Kidney (tissue), 22 donors: ENCODE measurements at places on chromosomes 6 and 20.
A peak's percentile ranks its signal among the peaks of the same experiment; 100 is the strongest.

GRCh38 chr6:113854531-113855499, 2.3 kb upstream of the MARCKS start:
- no peaks in the 10 kb centered on the region for H3K27me3 ChIP-seq
- DNase-seq, result peak; percentile 92
- peak overlapping the region; percentile 90 for H3K4me3 ChIP-seq
- H3K36me3 ChIP-seq, result no peaks in the 10 kb centered on the region

DNA sequence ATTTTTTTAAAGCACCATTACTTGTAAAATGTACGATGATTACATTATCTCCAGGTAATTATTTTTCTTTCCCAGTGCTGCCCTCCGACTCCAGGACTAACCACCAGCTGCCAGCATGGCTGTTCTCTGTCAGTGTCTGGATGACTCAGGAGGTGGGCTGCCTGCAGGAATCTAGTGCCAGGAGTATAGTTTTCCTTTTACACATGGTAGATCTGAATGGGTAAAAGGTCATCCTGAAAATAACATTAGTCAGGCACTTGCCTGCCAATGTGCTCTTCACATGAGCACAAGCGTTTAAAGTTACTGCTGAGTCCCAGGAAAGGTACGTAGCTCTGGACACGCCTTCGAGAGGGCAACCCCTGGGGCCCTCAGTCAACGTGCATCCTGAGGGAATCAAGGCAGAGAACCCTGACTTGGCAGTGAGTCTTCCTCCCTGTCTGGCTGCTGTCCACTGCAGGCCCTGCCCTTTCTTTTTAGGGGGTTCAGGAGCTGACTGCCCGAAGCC, 2.4 kb downstream of the DYNLT1 start:
- peak overlapping the region; percentile 49 for H3K27ac ChIP-seq
- H3K4me1 ChIP-seq, result peaks cover 19% of the 10 kb centered on the region
- peak overlapping the region; percentile 76 for H3K4me3 ChIP-seq
- H3K27me3 ChIP-seq, result no peaks in the 10 kb centered on the region
- no peak for DNase-seq

GRCh38 chr6:155327326-155328073, 13.2 kb upstream of the TFB1M start:
- H3K4me3 ChIP-seq, result no peak overlapping the region
- no peak overlapping the region for H3K27ac ChIP-seq
- DNase-seq, result peak; percentile 80
- H3K4me1 ChIP-seq, result no peaks in the 10 kb centered on the region
- H3K27me3 ChIP-seq, result no peaks in the 10 kb centered on the region

DNA sequence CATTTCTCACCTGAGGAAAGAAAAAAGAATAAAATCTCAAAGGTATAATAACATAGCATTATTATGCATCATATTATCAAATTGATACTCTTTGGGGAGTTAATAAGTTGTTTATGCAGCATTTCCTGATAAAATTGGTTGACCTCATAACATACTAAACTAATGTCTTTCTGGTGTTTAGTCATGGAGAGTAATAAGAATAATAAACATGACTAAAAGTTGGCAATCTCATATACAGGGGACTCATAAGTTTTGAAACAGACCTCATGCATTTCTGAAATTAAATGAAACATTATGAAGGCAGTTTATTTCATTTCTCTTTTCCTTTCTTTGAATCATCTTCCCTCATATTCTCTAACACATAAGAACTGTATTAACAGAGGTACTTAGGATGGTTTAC, 60.5 kb upstream of the PRDM1 start:
- H3K27me3 ChIP-seq, result no peaks in the 10 kb centered on the region
- H3K4me1 ChIP-seq, result no peaks in the 10 kb centered on the region
- no peak overlapping the region for H3K4me3 ChIP-seq
- no peak for DNase-seq

DNA sequence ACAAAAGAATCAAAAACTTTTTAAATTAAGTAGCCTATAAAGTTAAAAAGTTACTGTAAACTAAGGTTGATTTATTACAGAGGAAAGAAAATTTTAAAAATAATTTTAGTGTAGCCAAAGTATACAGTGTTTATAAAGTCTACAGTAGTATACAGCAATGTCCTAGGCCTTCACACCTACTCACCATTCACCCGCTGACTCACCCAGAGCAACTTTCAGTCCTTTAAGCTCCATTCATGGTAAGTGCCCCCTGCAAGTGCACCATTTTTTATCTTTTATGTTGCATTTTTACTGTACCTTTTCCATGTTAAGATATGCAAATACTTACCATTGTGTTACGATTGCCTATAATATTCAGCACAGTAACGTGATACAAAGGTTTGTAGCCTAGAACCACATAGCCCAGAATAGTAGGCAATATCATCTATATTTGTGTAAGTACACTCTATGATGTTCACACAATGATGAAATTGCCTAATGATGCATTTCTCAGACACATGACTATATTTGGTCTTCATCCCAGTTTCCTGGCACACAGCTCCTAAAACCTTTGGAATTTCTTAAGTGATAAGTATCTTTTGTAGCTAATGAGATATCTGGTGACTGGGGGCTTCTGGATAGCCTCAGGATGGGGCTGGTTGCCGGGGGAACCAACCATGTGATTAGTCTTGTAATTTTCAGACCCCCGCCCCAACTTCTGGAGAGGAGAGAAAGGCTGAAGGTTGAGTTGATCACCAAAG, 111.0 kb downstream of the MRPL14 start:
- no peak for DNase-seq
- no peak overlapping the region for H3K27ac ChIP-seq
- no peaks in the 10 kb centered on the region for H3K4me1 ChIP-seq
- no peak overlapping the region for H3K4me3 ChIP-seq
- H3K36me3 ChIP-seq, result no peaks in the 10 kb centered on the region

DNA sequence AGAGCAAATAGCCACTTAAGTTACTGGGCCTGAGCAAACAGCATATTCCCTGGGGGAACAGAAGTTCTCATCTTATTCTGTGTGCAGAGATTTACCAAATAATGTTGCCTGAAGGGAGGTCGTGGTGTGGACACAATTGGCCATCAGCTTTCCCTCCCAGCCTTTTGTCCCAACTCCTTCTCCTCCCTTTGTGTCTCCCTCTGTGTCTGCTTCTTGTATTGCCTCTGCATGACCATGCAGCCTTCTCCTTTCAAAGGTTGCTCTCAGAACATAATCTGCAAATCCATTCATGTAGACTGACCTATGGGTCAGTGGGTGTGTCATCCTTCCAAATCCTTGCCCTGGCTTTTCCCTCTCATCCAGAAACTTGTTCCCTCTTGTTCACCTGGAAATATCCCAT, 150.3 kb upstream of the INSM1 start:
- peaks cover 2% of the 10 kb centered on the region for H3K4me1 ChIP-seq
- H3K27ac ChIP-seq, result no peak overlapping the region
- no peak overlapping the region for H3K4me3 ChIP-seq
- H3K27me3 ChIP-seq, result no peaks in the 10 kb centered on the region
- H3K36me3 ChIP-seq, result no peaks in the 10 kb centered on the region

DNA sequence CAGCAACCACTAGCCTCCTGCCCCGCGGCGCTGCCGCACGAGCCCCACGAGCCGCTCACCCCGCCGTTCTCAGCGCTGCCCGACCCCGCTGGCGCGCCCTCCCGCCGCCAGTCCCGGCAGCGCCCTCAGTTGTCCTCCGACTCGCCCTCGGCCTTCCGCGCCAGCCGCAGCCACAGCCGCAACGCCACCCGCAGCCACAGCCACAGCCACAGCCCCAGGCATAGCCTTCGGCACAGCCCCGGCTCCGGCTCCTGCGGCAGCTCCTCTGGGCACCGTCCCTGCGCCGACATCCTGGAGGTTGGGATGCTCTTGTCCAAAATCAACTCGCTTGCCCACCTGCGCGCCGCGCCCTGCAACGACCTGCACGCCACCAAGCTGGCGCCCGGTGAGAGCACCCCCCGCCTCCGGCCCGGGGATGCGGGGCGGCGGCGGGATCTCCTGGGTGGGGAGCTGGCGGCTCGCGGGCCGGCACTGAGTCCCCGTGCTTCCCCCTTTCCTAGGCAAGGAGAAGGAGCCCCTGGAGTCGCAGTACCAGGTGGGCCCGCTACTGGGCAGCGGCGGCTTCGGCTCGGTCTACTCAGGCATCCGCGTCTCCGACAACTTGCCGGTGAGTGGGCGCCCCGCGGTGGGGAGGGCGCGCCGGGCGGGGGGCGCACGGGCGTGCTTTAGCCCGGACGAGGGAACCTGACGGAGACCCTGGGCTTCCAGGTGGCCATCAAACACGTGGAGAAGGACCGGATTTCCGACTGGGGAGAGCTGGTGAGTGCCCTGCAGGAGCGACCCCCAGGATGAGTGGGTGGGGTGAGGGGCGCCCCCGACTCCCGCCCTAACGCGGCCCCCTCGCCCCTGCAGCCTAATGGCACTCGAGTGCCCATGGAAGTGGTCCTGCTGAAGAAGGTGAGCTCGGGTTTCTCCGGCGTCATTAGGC, 585 bp downstream of the PIM1 start:
- H3K27me3 ChIP-seq, result no peaks in the 10 kb centered on the region
- peaks cover 8% of the 10 kb centered on the region for H3K4me1 ChIP-seq
- DNase-seq, result peak; percentile 78
- peak overlapping the region; percentile 71 for H3K4me3 ChIP-seq

DNA sequence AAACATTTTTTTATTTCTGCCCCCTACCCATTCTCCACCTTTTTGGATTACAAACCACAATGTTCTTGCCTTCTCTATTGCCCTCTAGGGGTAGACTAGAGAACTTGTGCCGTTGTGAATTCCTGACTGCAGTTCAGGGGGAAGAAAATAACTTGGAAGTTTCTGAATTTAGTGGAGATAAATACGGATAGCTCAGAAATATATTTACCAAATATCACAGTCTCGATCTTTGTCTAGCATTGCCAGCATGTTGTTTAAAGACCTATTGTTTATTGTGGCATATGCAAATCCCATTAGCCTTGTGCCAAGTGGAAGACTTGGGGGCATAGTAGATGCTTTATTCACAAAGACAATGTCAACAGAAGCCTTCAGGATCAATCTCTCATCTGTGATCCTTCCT, 154.1 kb upstream of the MMS22L start:
- H3K27me3 ChIP-seq, result no peaks in the 10 kb centered on the region
- no peak overlapping the region for H3K27ac ChIP-seq
- no peak overlapping the region for H3K4me3 ChIP-seq
- no peaks in the 10 kb centered on the region for H3K4me1 ChIP-seq
- no peaks in the 10 kb centered on the region for H3K36me3 ChIP-seq
- no peak for DNase-seq

DNA sequence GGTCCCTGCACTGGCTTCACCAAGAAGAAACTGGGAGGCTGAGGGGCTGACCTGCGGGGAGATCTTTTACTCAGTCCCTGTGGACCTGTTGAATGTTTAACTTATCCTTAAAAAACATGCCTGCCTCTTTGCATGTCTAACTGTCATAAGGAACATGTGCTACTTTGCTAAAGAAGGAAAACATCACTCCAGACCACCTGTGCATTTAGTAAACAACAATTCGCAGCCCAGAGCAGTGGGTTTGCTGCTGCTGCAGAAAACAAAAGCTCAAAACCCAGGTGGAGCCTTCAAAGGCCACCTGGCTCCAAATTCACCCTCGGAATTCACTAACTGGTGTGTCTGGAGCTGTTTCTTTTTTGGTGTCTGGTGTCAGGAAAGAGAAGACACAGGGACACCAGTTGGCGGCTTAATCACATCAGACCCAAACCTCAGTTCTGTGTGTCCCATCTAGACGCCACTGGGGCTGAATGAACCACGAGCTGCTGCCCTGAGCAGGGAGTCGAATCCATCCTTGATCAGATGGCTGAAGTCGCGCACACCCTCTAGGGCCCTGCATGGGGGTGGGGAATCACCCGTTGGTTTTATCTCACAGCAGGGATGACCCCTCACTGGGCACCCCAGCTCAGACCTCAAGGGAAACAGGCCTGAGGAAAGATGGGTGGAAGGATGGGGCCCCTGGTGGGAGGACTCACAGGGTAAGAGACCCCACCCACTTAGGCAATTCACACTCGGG, 344.3 kb downstream of the PREX1 start:
- H3K4me1 ChIP-seq, result no peaks in the 10 kb centered on the region
- DNase-seq, result no peak
- no peak overlapping the region for H3K4me3 ChIP-seq
- no peaks in the 10 kb centered on the region for H3K36me3 ChIP-seq
- no peak overlapping the region for H3K27ac ChIP-seq
- no peaks in the 10 kb centered on the region for H3K27me3 ChIP-seq

GRCh38 chr6:34182751-34183531, 37.1 kb upstream of the GRM4 start:
- no peaks in the 10 kb centered on the region for H3K27me3 ChIP-seq
- no peaks in the 10 kb centered on the region for H3K36me3 ChIP-seq
- no peak for DNase-seq
- H3K4me3 ChIP-seq, result no peak overlapping the region

DNA sequence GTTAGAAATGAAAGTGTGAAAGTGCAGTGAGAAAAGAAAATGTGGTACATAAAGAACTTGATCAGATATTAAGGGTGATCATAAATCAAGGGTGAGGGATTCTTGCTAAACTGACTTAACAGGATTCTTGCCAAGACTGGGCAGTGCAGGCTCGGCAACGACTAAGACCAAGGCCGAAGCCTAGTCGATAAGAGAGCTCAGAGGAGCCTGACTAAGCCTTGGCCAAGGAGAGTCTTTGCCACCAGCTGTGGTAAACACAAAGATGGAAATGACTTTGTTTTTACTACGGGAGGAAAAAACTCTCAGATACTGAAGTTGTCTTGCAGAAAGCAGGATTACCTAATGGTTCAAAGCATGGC, 196.6 kb downstream of the LY86 start:
- H3K27me3 ChIP-seq, result no peaks in the 10 kb centered on the region
- no peak for DNase-seq
- H3K4me1 ChIP-seq, result peaks cover 9% of the 10 kb centered on the region

- H3K27ac ChIP-seq, result no peak overlapping the region
- H3K4me3 ChIP-seq, result no peak overlapping the region
- no peaks in the 10 kb centered on the region for H3K27me3 ChIP-seq
- no peaks in the 10 kb centered on the region for H3K36me3 ChIP-seq
- DNase-seq, result no peak
These were observed 8.5 kb downstream of the GCM2 start for GRCh38 chr6:10873374-10873773.

- peak overlapping the region; percentile 74 for H3K27ac ChIP-seq
- no peaks in the 10 kb centered on the region for H3K36me3 ChIP-seq
- no peaks in the 10 kb centered on the region for H3K27me3 ChIP-seq
- H3K4me1 ChIP-seq, result no peaks in the 10 kb centered on the region
These were observed 680 bp downstream of the HLA-DPB1 start for GRCh38 chr6:33076406-33076934.

DNA sequence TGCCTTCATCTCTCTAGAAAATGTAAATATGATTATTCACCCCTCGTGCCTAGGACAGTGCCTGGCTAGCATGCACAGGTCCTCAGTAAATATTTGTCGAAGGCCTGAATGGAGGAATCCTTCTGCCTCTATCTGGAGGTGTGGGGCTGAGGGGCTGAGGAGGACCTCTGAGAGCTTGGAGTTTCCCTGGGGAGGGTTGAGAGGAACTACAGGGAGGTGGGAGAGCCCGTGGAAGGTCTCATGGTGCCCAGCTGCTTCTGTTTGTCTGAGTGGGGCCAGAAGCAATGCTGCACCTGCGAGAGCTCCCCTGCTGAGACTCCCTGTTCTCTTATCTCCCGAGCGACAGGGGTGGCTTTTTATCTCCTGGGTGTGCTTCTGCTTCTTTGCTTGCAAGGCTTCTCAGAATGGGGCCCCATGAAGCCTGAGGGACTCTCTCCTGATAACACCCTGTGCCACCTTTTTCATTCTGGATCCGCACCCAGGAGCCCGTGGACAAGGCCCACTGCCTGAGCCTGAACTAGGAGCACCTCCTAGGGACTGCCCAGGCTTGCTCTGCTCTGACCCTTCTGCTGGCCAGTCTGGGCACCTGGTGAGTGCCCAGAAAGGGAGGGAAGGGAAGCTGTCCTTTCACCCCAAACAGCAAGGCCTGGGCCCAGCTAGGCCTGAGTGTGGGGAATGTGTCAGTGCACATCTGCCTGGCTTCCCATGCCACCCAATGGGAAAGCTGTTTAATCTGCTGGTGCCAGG, 2.4 kb downstream of the SLC29A1 start:
- H3K4me1 ChIP-seq, result no peaks in the 10 kb centered on the region
- no peak overlapping the region for H3K4me3 ChIP-seq
- no peak overlapping the region for H3K27ac ChIP-seq
- no peaks in the 10 kb centered on the region for H3K36me3 ChIP-seq
